ENCODE measurements at places on chromosomes 3 and 15. TPM values are rescaled to one million over a fixed set of nuclear protein-coding genes. Genes with fewer than 3 reads are reported as not detected.

Gene ITIH4
- 0.89 TPM for polyA plus RNA-seq

Gene DUOXA2
- polyA plus RNA-seq = not detected

Gene PLA2G4E
- not detected for polyA plus RNA-seq

Gene SUSD5
- polyA plus RNA-seq = 1.4 TPM

Gene TMEM212
- polyA plus RNA-seq = not detected

Gene CLEC3B
- polyA plus RNA-seq = not detected

Gene GNAT1
- not detected for polyA plus RNA-seq

Gene B4GALT4
- polyA plus RNA-seq = 35.2 TPM

Gene POPDC2
- 0.36 TPM for polyA plus RNA-seq

Gene CHST13
- polyA plus RNA-seq = 4.0 TPM

Gene OXSR1
- polyA plus RNA-seq = 15.5 TPM

Measured in GM23338 (cell line).